Neural cell (in vitro differentiated cells): ENCODE measurements at places on chromosomes 5 and 9. TPM values are rescaled to one million over a fixed set of nuclear protein-coding genes. Genes with fewer than 3 reads are reported as not detected.

Gene TGFBR1
- 70.6 and 78.0 TPM in 2 replicates for polyA plus RNA-seq

Gene MAMDC2
- polyA plus RNA-seq = 0.30 and 0.56 TPM in 2 replicates

Gene ARL14EPL
- 0.24 TPM in 1 of 2 replicates, not detected in the other for polyA plus RNA-seq

Gene MELK
- polyA plus RNA-seq = 1.8 and 4.7 TPM in 2 replicates
